Activated CD4-positive, alpha-beta memory T cell treated with anti-CD3 and anti-CD28 coated beads for 36 hours (primary cell): ENCODE measurements at places on chromosomes 3 and 15. TPM values are rescaled to one million over a fixed set of nuclear protein-coding genes. Genes with fewer than 3 reads are reported as not detected.

DNA sequence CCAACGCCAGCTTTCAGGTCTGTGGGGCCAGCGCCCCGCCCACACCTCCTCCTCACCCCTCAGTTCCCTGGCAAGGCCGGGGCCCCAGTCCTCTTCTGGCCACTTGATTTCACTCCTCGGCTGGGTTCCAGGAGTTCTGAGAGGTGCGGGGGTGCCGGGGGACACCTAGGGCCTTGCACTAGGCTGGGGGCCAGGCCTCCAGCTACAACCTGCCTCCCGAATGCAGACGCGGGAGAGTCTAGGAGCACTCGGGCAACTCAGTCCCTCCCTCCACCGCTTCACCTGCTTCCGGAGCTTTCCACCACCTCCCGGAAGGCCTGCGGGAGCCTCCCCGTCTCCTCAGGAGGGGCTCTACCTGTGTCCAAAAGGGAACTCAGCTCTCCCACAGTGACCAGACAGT, 35.6 kb downstream of the TNK2 start:
- H3K27me3 ChIP-seq: no peaks in the 10 kb centered on the region
- no peak overlapping the region for H3K4me3 ChIP-seq
- H3K4me1 ChIP-seq: no peaks in the 10 kb centered on the region
- H3K36me3 ChIP-seq: peaks cover 9% of the 10 kb centered on the region
- H3K27ac ChIP-seq: no peak overlapping the region

DNA sequence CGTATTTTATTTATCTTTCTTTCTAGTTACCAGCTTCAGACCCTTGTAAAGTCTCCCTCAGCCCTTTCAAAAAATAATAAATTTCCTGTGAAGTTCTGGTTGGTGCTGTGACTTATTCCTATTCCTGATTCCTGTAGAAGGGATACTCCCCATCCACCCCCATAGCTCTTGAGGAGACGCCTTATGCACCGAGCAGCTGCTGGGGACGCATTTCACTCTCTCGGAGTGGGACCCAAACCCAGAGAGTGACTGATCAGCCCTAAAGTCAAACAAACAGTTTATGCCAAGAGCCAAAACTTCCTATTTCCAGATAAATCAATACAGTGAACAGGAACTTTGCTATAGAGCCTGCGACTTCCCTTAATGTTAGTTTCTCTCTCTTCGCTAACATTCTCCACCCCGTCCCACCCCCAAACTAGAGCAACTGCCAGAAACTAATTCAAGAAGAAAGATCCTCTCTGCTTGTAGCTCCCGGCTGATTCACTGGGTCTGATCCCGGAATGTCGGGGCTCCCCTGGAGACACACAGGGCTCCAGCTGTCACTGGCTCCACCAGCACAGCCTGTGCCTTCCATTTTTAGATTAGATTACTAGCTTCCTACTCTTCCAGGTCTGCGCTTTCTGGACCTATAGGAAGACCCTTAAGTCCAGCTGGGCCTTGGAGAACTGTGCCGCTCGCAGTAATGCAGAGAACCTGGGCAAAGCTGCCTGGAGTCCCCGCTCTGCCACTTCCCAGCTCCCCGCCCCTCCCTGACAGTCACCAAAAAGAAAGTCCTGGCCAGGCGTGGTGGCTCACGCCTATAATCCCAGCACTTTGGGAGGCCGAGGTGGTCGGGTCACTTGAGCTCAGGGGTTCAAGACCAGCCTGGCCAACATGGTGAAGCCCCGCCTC, 45.2 kb downstream of the KLHL25 start:
- peaks cover 18% of the 10 kb centered on the region for H3K4me1 ChIP-seq
- H3K4me3 ChIP-seq: no peak overlapping the region
- H3K27ac ChIP-seq: peak overlapping the region; percentile 11
- no peaks in the 10 kb centered on the region for H3K27me3 ChIP-seq
- peaks cover 30% of the 10 kb centered on the region for H3K36me3 ChIP-seq
- DNase-seq: peak; percentile 8

- H3K36me3 ChIP-seq: peaks cover 27% of the 10 kb centered on the region
- H3K4me1 ChIP-seq: peaks cover 18% of the 10 kb centered on the region
- H3K4me3 ChIP-seq: no peak overlapping the region
- no peaks in the 10 kb centered on the region for H3K27me3 ChIP-seq
Observed at GRCh38 chr3:5181469-5182141, 5.9 kb upstream of the EDEM1 start.

SRPRB gene
- 65.7 TPM for total RNA-seq

GOLGA8N gene
- total RNA-seq: 1.3 TPM

PTX3 gene
- 0.10 TPM for total RNA-seq

ACKR4 gene
- total RNA-seq: not detected
